Stimulated activated CD4-positive, alpha-beta T cell treated with anti-CD3 and anti-CD28 coated beads, Interleukin-2, amount 100 ng/mL, for 4 hours (primary cell): ENCODE measurements at places on chromosomes 7 and 10.

DNA sequence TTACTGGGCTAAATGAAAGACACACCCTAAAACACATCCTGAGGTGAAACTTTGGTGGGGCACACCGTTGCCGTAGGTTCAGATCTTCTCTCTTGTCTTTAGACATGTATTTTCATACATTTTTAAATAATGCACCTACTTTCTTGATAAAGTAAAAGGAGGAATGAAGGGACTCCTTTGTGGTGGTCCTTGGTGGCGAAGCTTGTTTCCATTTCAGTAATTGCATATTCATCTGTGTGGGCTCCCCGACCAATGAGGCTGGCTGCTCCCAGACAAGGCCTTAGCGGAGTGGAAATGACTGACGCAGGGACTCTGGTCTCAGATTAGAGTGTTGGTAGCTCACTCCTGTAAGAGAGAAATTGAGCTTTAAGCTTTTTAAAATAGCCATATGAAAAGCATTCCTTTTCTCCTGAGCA is 815 bp downstream of the CCSER2 start:
- DNase-seq = peak; percentile 42

DNA sequence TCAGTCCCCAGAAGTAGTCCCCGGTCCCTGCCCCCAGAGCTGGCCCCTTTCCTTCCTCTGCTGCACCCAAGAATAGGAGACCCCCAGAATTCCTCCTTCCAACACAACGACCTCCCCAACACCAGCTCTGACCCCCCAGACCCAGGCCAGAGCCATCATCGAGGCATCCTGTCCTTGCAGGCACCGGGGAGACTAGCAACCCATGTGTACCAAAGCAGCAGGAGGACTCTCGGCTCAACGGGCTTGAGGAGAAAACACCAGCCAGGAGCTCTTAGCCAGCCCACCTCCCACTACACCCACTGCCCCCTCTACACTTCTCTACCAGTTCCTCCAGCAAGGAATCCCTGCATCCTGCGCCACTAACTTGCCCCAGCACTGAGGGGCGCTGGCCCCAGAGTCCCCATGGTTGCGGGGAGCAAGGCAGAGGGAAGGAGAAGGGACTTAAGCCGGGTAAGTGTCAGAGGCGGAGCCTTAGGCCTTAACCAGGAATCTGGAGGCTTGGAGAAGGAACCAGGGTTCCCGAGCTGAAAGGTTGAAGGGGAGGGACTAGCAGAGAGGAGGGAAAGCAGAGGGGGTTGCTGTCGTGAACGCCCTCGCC is 3.9 kb downstream of the GRID1 start:
- no peak for DNase-seq

- no peak for DNase-seq
These were observed 133.5 kb upstream of the FEZF1 start for GRCh38 chr7:122438006-122438405.

GRCh38 chr10:109912335-109913281 is 10.7 kb downstream of the XPNPEP1 start:
- no peak for DNase-seq

- no peak for DNase-seq
These were observed 14.3 kb downstream of the MICALL2 start for GRCh38 chr7:1444925-1445322.
